Mesothelial cell of epicardium (in vitro differentiated cells): ENCODE measurements at places on chromosomes 12 and 14.
A peak's percentile ranks its signal among the peaks of the same experiment; 100 is the strongest.

GRCh38 chr14:100696590-100696989 is 30.1 kb upstream of the DLK1 start:
- peak overlapping the region; percentile 27 for H3K4me3 ChIP-seq
- no peaks in the 10 kb centered on the region for H3K27me3 ChIP-seq
- H3K27ac ChIP-seq: peak overlapping the region; percentile 87
- peaks cover 58% of the 10 kb centered on the region for H3K4me1 ChIP-seq
- no peak for DNase-seq
- no peaks in the 10 kb centered on the region for H3K36me3 ChIP-seq

GRCh38 chr12:90250766-90251165 is 542.1 kb upstream of the ATP2B1 start:
- no peak overlapping the region for H3K4me3 ChIP-seq
- peaks cover 19% of the 10 kb centered on the region for H3K4me1 ChIP-seq
- H3K27me3 ChIP-seq: no peaks in the 10 kb centered on the region
- no peaks in the 10 kb centered on the region for H3K36me3 ChIP-seq

DNA sequence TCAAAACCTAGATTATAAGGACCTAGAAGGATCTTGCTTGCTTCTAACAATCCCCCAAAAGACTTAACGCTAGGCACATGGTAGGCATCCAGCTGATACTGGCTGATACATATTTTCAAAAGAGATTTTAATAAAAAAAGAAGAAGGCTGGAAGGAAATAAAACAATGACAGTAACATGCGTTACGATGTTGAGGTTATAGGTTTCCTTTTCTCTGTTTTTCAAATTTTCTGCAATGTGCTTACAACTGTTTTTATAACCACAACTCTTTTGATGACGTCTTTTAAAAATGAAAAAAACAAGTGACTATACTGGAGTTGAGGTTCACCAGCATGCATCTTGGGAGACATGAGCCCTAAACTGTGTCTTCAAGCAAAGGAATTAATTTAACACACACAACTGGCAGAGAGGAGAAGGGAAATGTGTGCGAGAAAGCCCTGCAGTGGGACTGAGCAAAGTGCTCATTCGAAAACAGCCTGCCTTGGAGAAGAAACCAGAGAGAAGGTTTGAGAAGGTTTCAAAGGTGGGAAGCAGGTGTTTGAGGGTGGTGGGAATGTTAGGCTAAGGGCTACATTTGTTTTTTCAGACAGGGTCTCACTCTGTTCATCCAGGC is 80.4 kb downstream of the DUSP16 start:
- H3K4me3 ChIP-seq: no peak overlapping the region
- no peaks in the 10 kb centered on the region for H3K27me3 ChIP-seq
- H3K4me1 ChIP-seq: no peaks in the 10 kb centered on the region

GRCh38 chr14:103483600-103483999 is 39.0 kb downstream of the CKB start:
- H3K27ac ChIP-seq: no peak overlapping the region
- H3K4me3 ChIP-seq: no peak overlapping the region
- no peaks in the 10 kb centered on the region for H3K27me3 ChIP-seq
- DNase-seq: no peak
- H3K36me3 ChIP-seq: peaks cover 28% of the 10 kb centered on the region
